Pancreas (tissue), 10 donors: ENCODE measurements at places on chromosomes 5 and 9. TPM values are rescaled to one million over a fixed set of nuclear protein-coding genes. Genes with fewer than 3 reads are reported as not detected.
A peak's percentile ranks its signal among the peaks of the same experiment; 100 is the strongest.

DNA sequence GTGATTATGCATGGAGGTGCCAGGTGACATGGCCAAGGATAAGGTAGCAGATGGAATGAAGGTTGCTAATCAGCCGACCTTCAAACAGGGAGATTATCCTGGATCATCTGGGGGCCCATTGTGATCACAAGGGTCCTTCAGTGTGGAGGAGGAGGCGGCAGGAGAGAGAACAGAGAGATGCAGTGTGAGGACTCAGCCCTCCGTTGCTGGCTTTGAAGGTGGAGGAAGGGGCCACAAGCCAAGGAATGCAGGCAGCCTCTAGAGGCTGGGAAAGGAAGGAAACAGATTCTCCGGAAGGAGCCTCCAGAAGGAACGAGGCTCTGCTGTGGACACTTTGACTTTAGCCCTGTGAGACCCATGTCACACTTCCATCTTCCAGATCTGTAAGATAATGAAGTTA is 27.4 kb upstream of the EEIG1 start:
- H3K4me3 ChIP-seq: no peak overlapping the region
- DNase-seq: no peak
- no peak overlapping the region for H3K27ac ChIP-seq
- H3K36me3 ChIP-seq: no peaks in the 10 kb centered on the region
- H3K27me3 ChIP-seq: no peaks in the 10 kb centered on the region

DNA sequence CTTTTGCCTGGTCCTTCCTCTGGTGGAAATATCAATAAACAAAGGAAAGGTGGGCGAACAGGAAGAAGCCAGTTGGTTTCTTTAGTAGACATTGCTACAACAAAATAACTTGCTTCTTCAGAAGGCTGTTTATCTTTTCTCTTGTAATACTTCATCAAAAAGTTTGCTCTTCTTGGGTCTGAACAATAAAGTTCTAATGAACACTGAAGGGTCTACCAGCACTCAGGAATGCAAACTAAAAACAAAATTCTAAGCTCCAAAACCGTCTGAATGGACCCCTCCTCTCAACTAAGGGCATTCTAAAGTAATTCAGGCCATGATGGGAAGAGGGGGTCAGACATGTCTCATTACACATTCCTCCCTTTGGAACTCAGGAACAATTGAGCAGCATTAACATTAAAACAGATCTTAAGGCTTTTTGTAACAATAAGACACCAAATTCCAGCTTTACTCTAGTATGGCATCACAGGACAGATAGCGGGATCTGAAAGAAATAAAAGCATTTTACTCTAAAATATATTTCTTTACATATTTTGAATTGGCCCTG is 2.3 kb downstream of the TBCA start:
- H3K4me3 ChIP-seq: no peak overlapping the region
- H3K27me3 ChIP-seq: no peaks in the 10 kb centered on the region
- no peak for DNase-seq
- H3K4me1 ChIP-seq: peaks cover 16% of the 10 kb centered on the region

DNA sequence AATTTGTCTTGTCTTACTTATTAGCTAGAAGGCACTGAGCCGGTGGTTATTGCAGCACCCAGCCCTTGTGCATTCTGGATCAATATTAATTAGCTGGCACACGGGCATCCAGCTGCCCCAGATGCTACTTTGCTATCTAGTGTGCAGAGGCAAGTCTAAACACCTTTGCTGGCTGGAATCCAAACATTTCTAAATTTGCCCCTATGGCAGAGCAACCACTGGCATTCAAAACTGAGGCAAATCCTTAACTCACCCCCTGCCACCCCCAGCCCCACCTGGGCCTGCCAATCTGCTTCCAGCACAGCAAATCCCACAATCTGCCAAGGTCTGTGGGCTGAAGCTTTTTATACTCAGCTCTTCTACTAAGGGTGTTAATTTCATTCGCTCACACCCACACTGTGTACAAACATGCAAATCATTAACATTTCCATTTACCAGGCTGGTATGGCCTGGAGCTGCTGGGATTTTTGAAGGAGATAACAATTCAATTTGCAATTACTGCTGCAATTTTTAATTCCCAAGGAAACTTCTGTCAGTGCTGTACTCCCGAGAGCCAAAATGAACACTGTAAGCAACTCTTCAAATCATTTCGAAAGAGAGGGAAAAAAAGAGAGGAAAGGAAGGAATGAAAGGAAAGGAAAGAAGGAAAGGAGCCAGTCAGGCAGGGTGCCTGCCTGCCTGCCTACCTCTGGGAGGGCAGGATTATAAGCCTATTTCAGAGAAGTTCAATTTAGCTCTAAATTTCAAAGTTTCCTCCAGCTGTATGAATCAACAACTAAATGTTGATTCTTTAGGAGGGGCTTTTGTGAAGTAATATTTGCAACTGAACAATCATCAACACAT is 35.5 kb downstream of the RAPGEF1 start:
- no peaks in the 10 kb centered on the region for H3K36me3 ChIP-seq
- H3K27me3 ChIP-seq: no peaks in the 10 kb centered on the region
- DNase-seq: no peak
- peaks cover 56% of the 10 kb centered on the region for H3K4me1 ChIP-seq
- H3K4me3 ChIP-seq: no peak overlapping the region

DNA sequence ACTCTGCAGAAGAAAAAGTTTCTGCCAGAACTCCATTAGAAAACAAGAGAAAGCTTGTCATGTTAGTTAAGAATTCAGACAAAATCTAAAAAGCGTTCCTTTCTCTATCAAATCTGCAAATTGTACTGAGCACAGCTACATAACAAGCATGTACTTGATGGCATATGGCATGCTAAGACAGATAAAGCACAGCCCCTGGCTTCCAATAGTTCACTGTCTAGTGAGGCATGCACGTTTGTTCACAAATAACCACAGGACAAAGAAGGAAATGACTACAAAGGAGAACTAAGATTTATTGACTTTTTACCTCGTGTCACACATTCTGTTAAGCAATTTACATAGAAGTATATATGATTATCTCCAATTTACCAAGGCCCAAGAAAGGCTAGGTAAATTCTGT is 518.2 kb upstream of the TLE4 start:
- no peak overlapping the region for H3K27ac ChIP-seq
- DNase-seq: no peak
- H3K27me3 ChIP-seq: no peaks in the 10 kb centered on the region
- H3K4me1 ChIP-seq: no peaks in the 10 kb centered on the region
- no peak overlapping the region for H3K4me3 ChIP-seq

DNA sequence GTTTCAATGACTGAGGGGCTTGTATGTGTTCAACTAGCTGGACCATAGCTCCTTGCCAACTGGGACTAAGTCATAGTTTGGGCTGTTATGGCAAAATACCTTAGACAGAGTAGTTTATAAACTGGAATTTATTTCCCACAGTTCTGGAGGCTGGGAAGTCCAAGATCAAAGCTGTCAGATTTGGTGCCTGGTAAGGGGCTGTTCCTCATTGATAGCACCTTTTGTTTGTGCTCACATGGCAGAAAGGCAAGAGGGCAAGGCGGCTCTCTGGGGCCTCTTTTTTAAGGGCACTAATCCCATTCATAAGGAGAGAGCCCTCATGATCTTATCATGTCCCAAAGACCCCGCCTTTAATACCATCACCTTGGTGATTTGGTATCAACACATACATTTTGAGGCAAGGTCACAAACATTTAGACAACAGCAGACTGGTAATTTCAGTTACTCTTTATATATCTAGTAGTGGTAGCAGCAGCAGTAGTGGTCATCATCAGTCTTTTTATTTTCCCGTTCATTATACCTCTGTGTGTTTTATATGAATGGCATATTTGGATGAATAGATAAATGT is 477.0 kb downstream of the CCDC171 start:
- H3K27ac ChIP-seq: no peak overlapping the region
- no peak for DNase-seq
- H3K4me1 ChIP-seq: no peaks in the 10 kb centered on the region
- no peaks in the 10 kb centered on the region for H3K27me3 ChIP-seq
- H3K4me3 ChIP-seq: no peak overlapping the region

DNA sequence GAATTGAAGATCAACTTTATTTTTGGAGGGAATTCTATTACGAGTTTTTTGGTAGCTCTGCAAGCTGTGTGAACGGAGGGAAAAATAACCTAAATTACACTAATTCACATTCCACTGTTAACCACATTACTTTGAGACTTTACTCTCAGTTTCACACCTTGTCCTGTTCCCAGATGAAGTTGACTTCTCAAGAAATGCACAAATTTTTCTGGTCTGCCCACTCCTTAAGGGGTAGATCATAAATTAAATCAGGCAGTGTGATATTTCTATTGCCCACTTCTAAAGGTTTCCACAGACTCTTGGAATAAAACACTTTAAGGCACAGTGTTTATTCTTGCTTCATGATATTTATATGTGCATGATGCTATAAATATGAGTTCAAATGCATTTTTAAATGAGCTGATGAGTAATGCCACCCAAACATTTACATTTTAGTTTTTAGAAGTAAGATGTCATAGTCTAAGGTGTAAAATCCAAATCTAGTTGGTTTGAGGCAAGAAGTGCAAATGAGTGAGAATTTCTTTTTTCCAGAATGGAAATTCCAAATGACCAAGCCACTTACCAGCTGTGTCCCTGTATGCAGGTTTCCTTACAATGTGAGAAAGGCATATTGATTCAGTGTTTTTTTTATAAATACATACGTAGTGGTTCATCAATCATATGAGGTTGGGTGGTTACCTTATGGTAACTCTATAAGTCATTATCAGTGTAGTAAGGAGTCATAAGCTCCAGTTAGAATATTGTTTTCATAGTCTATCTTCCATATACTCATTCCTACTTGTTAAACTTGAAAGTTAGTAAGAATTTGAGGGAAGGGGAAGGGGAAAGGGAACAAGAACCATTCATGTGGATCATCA is 437.7 kb upstream of the MEF2C start:
- peaks cover under 1% of the 10 kb centered on the region for H3K4me1 ChIP-seq
- H3K27ac ChIP-seq: no peak overlapping the region
- no peak overlapping the region for H3K4me3 ChIP-seq
- no peaks in the 10 kb centered on the region for H3K36me3 ChIP-seq
- no peak for DNase-seq

GRCh38 chr9:4986783-4987182 is 1.7 kb downstream of the JAK2 start:
- H3K27me3 ChIP-seq: no peaks in the 10 kb centered on the region
- peaks cover 29% of the 10 kb centered on the region for H3K4me1 ChIP-seq
- no peak for DNase-seq

The ADCY2 gene
- 0.19 TPM for polyA plus RNA-seq

The CYFIP2 gene
- 19.6 TPM for polyA plus RNA-seq

DNA sequence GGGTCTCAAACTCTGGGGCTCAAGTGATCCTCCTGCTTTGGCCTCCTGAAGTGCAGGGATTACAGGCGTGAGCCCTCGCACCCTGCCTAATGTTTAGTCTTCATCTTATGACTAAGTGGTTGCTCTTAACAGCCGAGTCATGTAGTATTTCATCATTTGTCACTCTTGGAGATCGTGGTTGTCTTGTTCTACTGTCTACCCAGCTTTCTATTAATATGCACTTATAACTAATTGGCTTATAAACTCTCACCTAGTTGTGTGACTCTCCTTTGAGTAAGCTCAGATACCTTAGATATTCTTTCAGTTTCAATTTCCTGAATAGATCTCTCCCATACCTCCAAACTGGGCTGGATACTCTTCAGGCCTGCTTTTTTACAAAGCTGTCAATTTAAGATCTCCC is 19.9 kb downstream of the SLC44A1 start:
- H3K4me3 ChIP-seq: no peak overlapping the region
- H3K4me1 ChIP-seq: peaks cover 22% of the 10 kb centered on the region
- H3K36me3 ChIP-seq: no peaks in the 10 kb centered on the region
- H3K27ac ChIP-seq: no peak overlapping the region

DNA sequence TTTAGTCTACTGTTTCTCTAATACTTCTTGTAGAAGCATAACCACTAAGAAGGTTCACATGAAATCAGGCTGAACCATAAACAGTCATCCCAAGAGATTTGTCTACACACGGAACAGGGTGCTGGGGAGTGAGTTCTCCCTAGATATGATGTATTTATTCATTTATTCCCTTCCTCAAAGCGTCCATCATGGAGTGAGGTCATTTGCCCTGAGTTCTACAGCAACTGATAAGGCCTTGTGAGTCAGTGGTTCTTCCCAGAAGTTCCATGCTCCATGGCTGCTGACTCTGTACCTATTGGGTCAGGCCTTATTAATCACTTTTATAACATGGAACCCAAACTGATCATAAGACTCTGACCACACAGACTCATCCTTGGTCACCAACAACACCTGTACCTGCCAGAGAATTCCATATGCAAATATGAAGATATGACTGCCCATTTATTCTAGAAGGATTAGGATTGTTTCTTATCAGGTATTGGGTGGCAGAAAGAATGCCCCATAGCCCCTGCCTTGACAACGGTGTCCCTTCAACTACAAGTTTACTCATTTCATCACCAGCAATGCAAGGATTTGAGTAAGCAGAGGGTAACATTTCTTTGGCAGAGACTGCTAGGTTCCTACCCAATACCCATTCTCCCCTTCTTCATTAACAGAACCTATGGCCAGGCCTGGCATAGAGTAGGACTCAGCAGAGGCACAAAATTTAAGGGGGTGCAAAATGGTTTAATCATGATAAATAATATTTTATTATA is 118.1 kb downstream of the LHFPL2 start:
- H3K27ac ChIP-seq: peak overlapping the region; percentile 24
- H3K36me3 ChIP-seq: no peaks in the 10 kb centered on the region
- no peaks in the 10 kb centered on the region for H3K27me3 ChIP-seq
- no peak overlapping the region for H3K4me3 ChIP-seq
- DNase-seq: no peak

- H3K4me3 ChIP-seq: no peak overlapping the region
- H3K27ac ChIP-seq: no peak overlapping the region
- H3K36me3 ChIP-seq: no peaks in the 10 kb centered on the region
- no peak for DNase-seq
- no peaks in the 10 kb centered on the region for H3K4me1 ChIP-seq
Observed at GRCh38 chr5:94746731-94747124, 128.3 kb downstream of the SLF1 start.

- DNase-seq: no peak
- no peak overlapping the region for H3K4me3 ChIP-seq
- H3K4me1 ChIP-seq: no peaks in the 10 kb centered on the region
- H3K27ac ChIP-seq: peak overlapping the region; percentile 3
- H3K36me3 ChIP-seq: no peaks in the 10 kb centered on the region
Observed at GRCh38 chr9:130128251-130128650, 44.0 kb upstream of the NCS1 start.

DNA sequence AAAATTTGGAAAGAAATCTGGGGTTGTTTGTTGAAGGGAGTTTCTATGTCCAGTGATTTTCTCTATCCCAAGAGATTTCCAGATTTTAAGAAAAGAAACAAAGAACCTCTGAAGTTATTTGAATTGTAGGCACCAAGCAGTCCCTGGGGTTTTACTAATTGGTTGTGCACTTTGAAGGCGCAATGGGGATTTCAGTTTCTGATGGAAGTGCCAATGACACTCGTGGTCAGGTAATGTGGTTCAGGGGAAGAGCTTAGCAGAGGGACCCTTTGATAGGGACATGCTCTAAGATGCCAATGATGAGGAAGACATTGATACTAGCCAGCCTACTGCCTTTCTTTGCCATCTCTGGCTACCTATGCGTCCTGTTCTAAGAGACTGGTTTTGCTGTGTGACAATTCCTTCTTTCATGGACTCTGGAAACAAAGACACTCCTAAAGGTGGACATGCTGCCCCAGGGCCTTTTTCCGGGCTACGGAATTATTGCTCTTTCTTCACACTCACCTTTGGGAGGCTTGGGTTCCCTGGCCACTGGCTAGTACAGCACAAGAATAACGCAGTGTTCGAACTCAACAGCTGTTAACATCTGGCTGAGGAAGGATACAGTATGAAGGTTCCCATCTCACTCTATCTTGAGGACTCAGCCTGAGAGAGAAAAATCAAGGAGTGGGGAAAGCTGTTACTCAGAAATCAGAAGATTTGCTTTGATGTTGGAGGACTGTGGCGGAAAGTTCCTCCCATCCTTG is 6.9 kb upstream of the TRAF1 start:
- no peak overlapping the region for H3K27ac ChIP-seq
- H3K4me1 ChIP-seq: peaks cover 22% of the 10 kb centered on the region
- no peak overlapping the region for H3K4me3 ChIP-seq
